ENCODE measurements at places on chromosomes 13 and 19.

DNA sequence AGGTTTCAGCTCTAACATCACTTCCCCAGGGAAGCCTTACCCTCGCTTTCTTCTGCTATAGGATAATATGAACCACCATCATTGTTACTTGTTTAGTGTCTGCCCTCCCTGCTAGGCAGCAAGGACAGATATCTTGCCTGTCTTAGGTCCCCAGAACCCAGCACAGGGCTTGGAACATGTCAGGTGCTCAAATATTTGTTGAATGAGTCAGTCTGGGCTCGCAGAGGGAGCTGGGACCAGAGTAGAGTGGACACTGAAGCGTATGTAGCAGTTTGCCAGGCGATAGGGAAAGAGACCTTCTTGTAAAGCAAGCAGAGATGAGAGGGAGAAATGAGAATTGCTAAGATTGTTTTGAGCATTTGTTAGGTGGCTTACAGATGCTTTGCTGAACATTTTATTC, 11.7 kb downstream of the BCKDHA start:
- DNase-seq, result no peak

- no peak for DNase-seq
Measured at GRCh38 chr19:13018035-13018914, 23.0 kb downstream of the NFIX start.

- no peak for DNase-seq
Measured at GRCh38 chr19:33399745-33400681, 26.5 kb downstream of the CEBPG start.

GRCh38 chr13:114112826-114113322, 19.5 kb downstream of the RASA3 start:
- no peak for DNase-seq

GRCh38 chr13:46926916-46927590, 30.2 kb upstream of the HTR2A start:
- no peak for DNase-seq

DNA sequence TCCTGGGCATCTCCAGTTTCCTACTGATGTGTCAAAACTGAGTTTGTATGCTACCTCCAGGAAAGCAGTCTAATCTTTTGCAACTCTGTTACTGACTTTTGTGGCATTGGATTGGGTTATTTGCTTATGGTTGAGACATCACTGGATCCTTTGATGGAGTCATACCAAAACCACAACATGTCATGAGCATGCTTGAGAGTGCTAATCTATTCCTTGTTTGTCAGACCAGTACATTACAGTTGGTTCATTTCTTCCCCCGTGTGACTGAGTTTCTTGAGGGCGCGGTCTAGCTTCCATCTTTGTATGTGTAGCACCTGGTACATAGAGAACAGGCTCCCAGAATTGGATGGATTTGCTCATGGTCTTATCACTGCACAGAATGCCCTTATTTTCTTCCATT, 43.2 kb downstream of the SUGT1 start:
- no peak for DNase-seq

DNA sequence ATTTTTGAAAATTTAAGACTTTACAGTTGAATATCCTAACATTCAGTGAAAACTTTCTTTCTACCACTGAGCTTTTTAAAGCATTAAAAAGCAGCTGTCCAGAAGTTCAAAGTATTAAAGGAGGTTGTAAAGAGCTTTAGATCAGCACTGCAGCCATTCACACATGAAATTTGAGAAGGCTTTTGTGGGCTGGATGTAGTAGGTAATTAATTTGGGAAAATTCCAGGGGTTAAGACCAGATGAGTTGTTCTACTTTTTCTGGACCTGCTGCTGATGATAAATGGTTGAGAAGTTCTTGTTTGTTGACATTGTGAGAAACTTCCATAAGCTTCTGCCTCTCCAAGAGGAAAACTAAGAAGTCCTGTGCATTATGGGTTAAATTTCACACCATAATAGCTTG, 1779.6 kb upstream of the PRR20A start:
- no peak for DNase-seq

DNA sequence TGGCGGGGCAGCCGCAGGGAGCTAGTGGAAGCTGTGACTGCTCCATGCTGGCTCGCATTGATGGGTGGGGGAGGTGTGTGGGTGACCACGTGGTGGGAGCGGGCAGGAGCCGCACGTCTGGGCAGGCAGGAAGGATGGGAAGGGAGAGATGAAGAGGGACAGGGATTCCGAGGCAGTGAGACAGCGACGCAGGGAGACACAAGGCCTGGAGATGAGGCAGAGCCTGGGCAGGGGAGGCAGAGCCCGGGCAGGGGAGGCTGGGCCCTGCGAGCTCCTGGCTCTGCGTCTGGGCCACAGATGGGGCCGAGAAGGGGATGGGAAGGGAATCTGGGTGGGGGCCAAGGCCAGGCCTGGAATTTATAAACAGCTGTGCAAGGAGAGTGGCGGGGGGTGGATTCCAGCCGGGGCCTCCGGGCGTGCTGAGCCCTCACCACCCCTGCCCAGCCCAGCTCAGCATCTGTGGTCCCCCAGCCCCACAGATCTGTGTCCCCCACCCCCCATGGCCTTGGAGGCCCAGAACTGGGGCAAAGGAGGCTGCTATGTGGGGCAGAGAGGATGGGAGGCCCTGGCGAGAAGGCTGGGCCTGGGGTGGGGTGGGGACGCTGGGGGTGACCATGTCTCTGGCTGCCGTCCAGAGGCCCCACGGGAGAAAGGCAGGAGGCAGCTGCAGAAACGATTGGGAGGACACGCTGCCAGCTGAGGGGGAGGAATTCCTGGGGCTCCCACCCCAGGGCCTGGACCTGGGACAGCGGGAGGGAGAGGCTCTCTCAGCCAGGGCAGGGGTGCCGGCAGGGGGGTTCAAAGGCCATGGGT, 6.0 kb downstream of the EHD2 start:
- no peak for DNase-seq

- no peak for DNase-seq
Measured at GRCh38 chr19:8904597-8904996, 72.4 kb downstream of the MBD3L1 start.

GRCh38 chr19:35742121-35742724, at the start of gene IGFLR1:
Gene IGFLR1, minus strand, starts transcription at chr19:35742452. Its CDS starts 1,272 bp downstream, at chr19:35741180.
- DNase-seq, result no peak

- DNase-seq, result no peak
Measured at GRCh38 chr13:98475522-98475921, 101.4 kb downstream of the STK24 start.

DNA sequence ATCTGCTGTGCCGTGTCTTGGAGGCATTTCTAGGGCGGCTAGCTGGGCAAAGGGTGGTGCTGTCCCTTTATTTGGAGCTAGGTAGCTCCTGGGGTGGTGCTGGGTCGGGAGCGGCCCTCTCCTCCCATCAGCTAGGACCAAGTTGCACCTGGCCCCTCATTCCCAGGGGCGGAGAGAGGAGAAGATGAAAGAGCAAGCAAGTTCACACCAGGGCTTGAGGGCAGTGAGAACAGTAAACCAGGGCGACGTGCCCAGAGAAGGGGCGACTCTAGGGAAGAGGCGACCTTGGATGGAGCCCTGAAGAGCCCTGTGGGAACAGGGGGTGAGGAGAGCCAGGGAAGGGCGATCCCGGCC, 17.0 kb upstream of the KCNN1 start:
- DNase-seq, result no peak

DNA sequence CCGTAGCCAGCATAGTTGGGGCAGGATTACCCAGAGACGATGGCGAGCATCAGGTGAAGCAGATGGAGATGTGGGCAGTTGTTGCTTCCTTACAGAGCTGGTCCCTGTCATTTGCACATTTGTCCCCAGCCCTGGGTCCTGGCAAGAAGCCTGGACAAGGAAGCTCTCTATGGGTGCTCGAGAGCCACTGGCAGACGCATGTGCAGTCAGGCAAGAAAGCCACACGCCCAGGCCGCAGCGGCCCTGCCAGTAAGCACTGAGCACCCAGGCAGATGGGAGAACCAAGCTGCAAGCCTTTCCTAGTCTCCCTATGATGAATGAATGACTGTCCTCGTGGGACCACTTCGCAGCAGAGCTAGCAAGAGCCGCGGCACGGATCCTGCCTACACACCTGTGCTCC, 182.8 kb downstream of the FOXO1 start:
- DNase-seq, result no peak

DNA sequence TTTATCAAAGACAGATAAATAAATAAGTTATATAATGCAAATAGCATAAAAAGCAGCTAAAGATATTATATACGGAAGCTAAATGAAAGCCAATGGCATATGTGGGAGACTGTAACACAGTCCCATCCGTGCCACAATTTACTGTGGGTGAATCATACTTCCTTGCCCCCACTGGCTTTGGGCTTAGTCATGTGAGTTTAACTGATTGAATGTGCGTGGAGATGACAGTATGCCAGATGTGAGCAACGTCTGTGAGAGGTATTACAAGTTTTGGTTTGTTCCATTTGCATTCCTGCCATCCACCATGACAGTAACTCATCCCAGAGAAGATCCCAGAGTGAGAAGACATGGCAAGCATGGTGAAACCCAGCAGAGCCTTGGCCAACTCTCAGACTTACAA, 340.0 kb downstream of the SUCLA2 start:
- DNase-seq, result no peak

GRCh38 chr13:76500894-76501293, 385.3 kb downstream of the KCTD12 start:
- no peak for DNase-seq

GRCh38 chr13:35804901-35805300, 326.3 kb downstream of the DCLK1 start:
- DNase-seq, result no peak

GRCh38 chr13:20247403-20247802, 15.3 kb upstream of the GJB6 start:
- no peak for DNase-seq

- DNase-seq, result no peak
Measured at GRCh38 chr19:738509-739128, 12.3 kb upstream of the MISP start.

DNA sequence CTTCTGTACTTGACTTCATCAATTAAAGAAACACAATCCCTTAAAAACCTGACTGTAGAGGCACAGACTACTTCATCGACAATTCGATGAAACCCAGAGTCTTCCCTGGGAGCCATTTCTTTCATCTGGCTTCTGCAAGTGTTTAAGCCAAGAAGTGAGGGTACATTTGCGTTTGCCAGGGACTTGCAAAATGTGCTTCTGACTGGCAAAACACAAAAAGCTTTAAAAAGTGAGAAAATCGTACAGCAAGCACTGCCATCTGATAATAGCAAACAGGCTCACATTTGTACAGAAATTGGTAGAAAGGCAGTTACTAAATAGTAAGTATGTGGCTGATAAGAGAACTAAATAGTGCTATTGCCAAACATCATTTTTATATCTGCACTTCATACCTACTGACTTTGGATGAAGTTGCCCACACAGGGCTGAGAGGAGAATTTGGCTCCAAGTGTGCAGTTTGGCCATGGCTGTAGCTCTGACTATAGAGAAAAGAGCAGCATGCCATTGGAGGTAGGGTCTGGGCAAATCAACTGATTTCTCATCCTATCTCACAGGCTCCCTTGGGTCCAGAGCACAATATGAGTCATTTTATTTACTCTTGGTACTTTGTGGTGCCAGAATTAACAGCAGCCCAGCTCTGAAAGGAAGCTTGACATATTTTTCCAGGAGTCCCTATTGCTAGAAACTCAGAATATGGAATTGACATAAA, 358.1 kb downstream of the OXGR1 start:
- no peak for DNase-seq

GRCh38 chr13:109362616-109363015, 423.8 kb downstream of the IRS2 start:
- DNase-seq, result no peak

GRCh38 chr13:98519976-98520375, 56.9 kb downstream of the STK24 start:
- DNase-seq, result no peak

- no peak for DNase-seq
Measured at GRCh38 chr13:99704390-99704789, 203.1 kb downstream of the TM9SF2 start.

- DNase-seq, result no peak
Measured at GRCh38 chr13:73351730-73352129, 292.9 kb downstream of the KLF5 start.

- DNase-seq, result no peak
Measured at GRCh38 chr19:16036397-16036925, 39.8 kb upstream of the TPM4 start.

GRCh38 chr13:95636853-95637252, 7.7 kb downstream of the DZIP1 start:
- DNase-seq, result no peak

DNA sequence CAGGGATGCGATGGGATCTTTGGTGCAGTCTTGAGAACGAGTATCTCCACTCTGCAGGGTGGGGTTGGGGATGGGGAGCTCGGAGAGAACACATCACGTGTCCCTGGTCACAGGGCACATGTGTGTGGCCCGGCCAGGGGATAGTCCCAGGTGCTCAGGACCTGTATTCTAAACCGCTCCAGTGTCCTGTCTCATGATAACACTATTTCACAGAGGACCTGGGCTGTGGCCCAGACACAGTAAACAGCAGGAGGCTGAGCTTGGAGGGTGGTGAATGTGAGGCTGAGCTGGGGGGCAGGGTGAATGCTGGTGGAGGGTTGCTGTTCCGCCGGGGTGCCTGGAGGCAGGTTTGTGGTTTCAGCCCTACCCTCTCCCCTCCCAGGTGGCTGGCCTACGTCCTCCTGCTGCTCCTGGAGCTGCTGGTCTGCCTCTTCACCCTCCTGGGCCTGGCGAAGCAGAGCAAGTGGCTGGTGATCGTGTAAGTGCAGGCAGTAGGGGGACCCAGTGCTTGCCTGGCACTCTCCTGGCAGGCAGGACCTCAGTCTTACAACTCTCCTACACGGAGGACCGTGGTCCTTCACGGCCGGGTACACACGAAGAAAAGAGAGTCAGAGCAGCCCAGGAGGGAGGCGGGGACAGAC, 11.1 kb downstream of the TTYH1 start:
- no peak for DNase-seq

DNA sequence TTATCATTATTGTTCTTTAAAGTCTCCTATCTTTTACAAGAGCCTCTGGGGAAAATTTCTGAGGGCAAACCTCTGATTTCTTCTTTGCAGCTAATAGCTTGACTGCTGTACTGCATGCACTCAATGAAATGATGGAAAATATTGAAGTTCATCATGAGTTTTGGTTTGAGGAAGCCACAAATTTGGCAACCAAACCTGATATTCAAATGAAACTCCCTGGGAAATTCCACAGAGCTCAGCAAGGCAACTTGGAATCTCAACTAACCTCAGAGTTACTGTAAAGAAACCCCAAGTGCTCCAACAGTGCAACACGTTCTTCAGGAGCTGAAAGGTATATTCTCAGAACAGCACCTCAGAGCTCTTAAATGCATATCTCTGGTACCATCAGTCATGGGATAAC, 14.2 kb upstream of the RNF6 start:
- no peak for DNase-seq

GRCh38 chr19:38837656-38838121, 6.1 kb upstream of the ECH1 start:
- DNase-seq, result no peak

DNA sequence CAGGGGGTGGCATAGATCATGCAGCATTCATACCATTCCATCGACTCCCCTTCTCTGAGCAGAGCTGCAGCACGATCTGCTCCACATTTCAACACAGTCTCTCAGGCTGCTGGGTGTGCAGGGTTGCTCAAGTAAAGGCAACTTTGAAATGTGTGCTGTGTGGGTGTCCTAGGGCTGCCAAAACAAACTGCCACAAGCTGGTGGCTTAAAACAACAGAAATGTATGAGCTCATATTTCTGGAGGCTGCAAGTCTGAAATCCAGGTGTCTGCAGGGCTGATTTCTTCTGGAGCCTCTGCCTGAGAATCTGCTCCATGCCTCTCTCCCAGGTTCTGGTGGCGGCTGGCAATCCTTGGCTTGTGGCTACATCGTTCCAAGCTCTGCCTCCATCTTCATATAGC, 63.7 kb upstream of the WDFY2 start:
- no peak for DNase-seq

Measured in renal cortex interstitium (tissue), 15 donors.